ENCODE measurements at places on chromosomes 12 and 14. TPM values are rescaled to one million over a fixed set of nuclear protein-coding genes. Genes with fewer than 3 reads are reported as not detected.

- DNase-seq = no peak
Measured at GRCh38 chr14:99286761-99287160, 14.8 kb upstream of the BCL11B start.

- peak; percentile 28 for DNase-seq
Measured at GRCh38 chr12:49821373-49822287, 6.6 kb downstream of the NCKAP5L start.

DNA sequence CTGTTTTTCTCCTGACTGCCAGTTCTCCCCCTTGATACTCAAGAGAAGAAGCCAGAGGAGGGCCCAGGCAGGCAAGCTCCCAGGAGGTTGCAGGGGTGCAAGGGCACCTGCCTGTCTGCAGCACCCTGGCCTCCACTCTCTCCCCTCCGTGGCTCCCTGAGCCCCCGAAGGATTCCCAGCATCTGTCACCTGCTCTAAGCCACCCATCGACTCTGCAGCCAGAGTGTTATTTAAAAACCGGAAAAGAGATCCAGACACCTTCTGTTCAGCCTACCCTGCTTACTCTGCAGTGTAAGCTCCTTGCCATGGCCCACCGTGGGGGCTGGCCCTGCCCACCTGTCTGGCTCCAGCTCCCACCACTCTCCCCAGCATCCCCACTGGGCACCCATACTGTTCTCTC lies 121.4 kb downstream of the KSR2 start:
- DNase-seq = no peak

GRCh38 chr14:76067536-76067935 lies 82.0 kb downstream of the IFT43 start:
- DNase-seq = no peak

- peak; percentile 34 for DNase-seq
Measured at GRCh38 chr14:64717870-64718269, 13.6 kb downstream of the PLEKHG3 start.

- DNase-seq = no peak
Measured at GRCh38 chr14:99537399-99537798, 56.2 kb downstream of the CCNK start.

- no peak for DNase-seq
Measured at GRCh38 chr14:34713122-34713680, 1.2 kb downstream of the CFL2 start.

DNA sequence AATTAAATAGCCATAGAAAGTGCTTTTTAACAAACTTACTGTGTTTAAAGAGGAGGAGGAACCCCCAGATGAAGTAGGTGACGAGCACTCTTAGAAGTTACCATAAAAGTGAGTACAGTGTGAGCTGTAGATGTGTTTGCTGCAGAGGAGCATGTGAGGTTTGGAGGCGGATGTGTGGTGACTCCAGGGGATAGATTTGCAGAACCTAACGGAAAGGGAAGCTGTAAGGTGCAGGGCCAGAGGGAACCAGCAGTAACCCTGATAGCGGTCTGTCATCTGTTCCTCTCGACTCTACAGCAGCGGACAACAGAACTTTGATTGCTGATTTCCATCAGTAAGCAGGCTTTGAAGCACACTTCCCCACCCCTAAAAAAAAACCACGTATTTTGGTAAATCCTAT lies 5.2 kb downstream of the CALM1 start:
- no peak for DNase-seq

Gene GNB3
- not detected for total RNA-seq

Gene TGFB3
- 3.8 TPM for total RNA-seq

Gene GPR84
- total RNA-seq = 91.5 TPM

Gene EID3
- 9.0 TPM for total RNA-seq
